CD4-positive, alpha-beta T cell treated with Interleukin-6 for 4 hours (primary cell): ENCODE measurements at places on chromosomes 16 and 17.

GRCh38 chr16:337975-338575, 14.4 kb downstream of the AXIN1 start:
- DNase-seq, result no peak

DNA sequence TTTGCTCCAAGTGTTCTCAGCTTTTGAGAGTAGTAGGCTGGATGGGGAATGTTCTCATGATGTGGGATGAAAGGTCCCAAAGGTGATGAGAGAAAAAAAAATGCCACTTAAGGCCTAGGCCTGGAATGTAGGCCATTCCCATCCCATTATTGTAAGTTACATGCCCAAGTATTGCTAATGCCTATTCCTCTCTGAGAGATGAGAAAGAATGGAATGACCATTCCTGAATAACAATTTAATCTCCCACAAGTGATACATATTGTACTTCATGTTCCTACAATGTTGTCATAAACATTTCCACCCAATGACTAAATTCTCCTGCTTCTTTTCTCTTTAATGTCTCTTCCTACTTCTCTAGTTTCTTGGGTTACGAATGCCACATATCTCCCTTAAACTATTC, 102.8 kb upstream of the KCNJ16 start:
- DNase-seq, result no peak

GRCh38 chr17:5809056-5809455, 224.7 kb upstream of the NLRP1 start:
- no peak for DNase-seq

DNA sequence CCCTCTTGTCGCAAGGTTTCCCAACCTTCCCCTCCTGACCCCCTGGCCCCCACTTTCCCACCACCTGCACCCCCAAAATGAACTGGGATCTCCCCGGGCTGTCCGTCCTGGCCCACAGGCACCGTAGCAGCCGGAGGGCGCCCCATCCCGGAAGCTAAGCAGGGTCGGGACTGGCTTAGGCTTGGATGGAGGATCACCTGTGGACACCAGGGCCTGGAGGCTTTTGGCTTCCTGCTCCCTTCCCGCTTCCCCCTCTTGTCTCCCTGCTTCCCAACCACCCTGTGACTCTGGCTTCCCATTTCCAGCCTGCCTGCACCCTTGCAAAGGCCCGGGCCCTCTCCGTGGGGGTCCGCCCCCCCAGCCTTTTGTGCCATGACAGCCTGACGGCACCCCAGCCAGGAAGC, 2291.3 kb downstream of the TP53TG3F start:
- DNase-seq, result no peak
